Stimulated activated CD4-positive, alpha-beta T cell treated with anti-CD3 and anti-CD28 coated beads, Interleukin-1b, Interleukin-23, amount 100 ng/mL, for 1 hour (primary cell): ENCODE measurements at places on chromosomes 7 and 10.
A peak's percentile ranks its signal among the peaks of the same experiment; 100 is the strongest.

DNA sequence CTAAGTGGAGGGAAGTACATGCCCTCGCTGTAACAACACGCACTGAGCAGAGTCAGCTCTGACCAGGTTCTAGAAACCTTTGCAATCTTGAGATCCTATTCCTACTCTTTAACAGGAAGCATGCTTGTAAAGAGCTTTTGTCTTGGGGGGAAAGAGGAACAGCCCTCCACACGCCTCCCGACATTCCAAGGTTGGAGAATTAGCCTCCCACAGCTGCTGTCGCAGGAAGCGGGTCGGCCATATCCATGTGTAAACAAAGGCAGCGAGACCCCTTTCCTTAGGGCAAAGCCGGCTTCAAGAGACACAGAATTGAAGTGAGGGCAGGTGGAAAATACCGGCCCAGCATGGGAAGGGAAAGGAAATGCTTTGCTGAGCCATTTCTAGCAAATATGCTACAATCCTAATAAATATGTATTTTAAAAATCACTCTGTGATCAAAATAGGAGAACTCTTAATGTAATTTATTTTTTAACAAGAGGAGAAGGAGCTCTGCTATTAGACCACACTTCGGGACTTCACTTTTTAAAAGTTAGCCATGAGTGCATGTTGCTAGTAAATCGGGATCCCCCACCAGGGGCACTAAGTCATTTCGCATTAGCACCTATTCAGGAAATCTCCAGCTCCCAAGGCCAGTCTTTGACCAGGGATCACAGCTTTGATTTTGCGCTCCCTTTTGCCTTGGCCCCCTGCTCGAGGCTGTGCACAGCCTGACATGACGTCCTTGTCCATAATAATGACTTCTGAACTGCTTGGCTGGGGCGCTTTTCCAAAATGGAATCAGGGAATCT lies 55.9 kb downstream of the FAM204A start:
- no peak for DNase-seq

DNA sequence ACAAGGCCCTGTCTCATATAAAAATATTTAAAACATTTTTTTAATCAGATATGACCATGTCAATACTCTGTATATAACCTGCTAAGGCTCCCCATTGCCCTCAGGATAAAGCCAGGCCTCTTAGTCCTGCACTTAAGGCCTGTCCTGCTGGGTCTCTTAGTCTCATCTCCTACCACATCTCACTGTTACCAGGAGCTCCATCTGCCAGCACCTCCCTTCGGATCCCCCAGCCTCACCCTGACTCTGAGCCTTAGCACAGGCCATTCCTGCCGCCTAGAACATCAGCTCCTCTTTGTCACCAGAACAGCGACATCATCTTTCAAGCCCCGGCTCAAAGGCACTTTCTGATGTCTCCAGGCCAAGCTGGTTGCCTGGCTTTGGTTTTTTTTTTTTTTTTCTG lies 25.7 kb upstream of the GTF2IRD1 start:
- no peak for DNase-seq

DNA sequence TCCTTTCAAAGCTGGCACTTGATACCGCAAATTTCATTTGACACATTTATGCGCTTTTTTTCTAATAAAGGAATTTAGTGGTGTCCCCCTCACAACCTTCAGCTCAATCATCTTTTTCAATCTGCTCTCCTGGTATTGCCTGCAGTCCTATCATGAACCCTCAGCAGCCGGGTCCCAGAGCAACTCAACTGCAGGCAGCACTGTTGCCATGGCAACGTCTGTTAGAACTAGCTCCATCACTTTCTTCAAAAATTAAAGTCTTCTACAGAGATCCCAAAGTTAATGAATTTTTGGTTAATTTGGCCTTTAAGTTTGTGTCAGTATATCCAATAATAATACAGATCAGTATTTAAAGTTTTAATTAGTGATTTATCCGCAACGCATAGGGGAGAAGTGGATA lies 136.1 kb upstream of the TARP start:
- no peak for DNase-seq

- no peak for DNase-seq
These were observed 599.0 kb downstream of the TNS3 start for GRCh38 chr7:46982928-46983327.

DNA sequence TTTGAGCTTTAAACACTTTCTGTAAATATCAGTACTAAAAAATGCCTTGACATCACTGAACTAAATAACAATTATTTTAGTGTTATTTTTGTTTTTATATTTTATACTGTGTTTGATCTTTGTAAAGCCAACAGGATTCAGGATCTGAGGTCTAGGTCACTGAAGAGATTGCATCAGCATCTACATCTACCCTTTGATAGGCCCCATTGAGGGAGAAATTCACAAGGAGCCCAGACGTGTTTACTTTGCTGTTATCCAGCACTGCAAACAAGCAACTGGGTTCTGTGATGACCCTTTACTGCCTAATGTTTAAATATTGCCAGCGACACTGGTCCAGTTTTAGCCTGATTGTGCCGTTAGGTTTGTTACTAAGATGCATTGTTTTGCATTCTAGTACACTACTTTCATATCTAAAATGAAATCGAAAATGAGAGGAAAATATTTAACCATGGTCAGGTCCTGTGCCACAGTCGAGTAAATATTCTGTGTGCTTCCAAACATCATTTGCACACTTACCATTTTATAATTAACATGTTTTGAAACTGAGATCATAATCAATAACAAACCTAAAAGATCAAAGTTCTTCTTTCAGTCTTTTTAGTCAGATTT lies 48.7 kb downstream of the SP8 start:
- DNase-seq = no peak

GRCh38 chr7:155804431-155804831 lies 7.8 kb downstream of the SHH start:
- DNase-seq = no peak

- DNase-seq = no peak
These were observed 11.3 kb upstream of the TRDMT1 start for GRCh38 chr10:17212802-17213221.

GRCh38 chr10:127349737-127350136 lies 153.3 kb upstream of the INSYN2A start:
- no peak for DNase-seq

GRCh38 chr7:38796626-38797501 lies 112.1 kb downstream of the VPS41 start:
- DNase-seq = peak; percentile 10

DNA sequence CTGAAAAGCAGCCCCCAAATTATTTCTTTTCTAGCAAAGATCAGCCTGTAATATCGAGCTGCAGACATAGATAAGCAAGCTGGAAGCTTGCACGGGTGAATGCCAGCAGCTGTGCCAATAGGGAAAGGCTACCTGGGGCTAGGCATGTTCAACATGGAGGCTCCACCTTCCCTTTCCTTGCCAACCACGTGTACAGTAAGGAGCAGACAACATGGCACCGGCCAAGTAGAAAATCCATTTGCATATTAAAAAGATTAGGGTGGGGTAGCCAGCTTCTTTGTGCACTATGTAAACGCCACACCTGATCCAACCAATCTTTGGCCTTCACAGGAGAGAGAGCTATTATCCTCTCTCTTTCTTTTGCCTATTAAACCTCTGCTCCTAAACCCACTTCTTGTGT lies 56.7 kb upstream of the SEPHS1 start:
- DNase-seq = no peak

GRCh38 chr10:115095758-115096157 lies 2.6 kb downstream of the ATRNL1 start:
- DNase-seq = no peak

DNA sequence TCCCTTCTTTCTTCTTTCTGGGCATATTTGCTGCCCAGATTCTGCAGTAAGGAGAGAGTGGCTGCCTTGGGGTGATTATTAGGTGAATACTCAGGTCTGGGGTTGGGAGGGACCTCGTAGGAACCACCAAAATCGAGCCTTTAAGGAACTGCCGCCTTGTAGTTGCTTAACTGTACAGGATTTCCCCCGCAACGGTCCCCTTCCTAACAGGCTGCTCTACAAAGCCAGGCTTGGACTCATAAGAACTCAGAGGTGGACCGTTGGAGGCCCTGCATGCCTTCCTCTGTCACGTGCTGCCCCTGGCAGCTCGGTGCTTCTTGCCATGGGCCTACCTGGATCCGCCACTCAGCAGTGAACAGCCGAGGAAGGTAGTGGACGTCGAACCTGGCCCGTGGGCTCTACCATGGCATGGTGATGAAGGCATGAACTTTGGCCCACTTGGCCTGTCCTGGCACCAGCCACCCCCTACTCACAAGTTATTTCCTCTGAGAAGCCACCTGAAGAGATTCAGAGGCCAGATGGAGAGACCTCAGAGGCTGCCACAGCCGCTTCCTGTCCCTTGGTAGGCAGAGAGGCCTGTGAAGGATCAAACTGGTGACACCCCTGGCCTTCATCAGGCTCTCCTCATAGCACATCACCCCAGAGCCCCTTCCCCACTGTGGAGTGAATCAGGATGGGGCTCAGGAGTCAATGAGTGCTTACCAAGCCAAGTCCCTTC lies 54.6 kb downstream of the NOD1 start:
- DNase-seq = no peak

DNA sequence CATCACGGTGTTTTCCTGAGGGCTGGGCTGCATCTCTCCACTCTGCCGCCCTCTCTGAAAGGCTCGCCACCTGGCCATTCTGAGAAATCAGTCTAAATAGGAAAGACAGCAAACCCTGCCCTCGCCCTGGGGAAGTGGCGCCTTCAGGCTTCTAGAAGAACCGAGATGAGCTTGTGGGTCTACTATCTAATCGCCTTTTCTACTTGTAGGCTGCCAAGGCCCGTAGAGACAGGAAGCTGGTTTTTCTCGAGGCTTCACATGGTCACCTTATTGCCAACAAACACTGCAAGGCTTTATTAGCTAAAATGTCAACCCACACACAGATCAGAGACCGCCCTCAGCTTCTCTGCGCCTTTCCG lies 21.4 kb downstream of the LAT2 start:
- DNase-seq = no peak

DNA sequence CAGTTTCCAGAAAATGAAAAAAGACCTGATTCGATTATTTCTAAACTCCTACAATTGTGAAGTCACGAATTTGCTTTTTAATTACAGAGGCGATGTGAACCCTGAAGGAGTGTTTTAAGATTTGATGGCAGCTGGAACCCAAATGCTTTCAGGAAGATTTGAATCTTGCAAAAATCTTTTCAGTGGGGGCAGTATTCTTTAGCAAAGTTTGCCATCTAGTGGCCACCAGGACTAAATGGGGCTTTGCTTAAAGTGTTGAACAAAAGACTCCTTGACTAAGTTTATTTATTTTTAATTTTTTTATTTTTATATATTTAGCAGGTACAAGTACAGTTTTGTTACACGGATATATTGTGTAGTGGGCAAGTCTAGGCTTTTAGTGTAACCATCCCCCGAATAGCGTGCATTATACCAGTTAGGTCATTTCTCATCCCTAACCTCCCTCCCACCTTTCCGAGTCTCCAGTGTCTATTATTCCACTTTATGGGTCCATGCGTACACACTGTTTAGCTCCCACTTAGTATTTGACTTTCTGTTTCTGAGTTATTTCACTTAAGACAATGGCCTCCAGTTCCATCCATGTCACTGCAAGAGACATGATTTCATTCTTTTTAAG lies 98.8 kb downstream of the CACNB2 start:
- no peak for DNase-seq
